NCI-H1048 (cell line): ENCODE measurements at places on chromosomes 6 and 20.

DNA sequence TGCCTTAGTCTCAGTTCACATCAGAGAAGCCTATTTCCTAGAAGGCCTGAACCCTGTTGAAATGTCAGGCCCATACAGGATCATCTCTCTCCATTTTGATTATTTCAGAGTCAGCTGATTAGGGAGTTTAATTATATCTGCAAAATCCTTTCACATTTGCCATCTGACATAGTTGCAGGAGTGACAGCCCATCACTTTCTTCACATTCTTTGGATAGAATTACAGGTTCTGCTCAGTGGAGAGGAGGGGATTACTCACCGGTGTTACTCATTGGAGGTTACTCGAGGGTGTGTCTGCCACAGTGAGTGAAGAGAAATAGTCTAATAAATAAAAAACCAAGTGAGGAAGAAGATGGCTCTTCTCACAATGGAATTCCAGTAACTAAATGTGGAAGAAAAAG is 216.8 kb downstream of the TMEM242 start:
- DNase-seq = no peak

GRCh38 chr6:129481706-129482105 is 228.3 kb downstream of the ARHGAP18 start:
- DNase-seq = no peak

DNA sequence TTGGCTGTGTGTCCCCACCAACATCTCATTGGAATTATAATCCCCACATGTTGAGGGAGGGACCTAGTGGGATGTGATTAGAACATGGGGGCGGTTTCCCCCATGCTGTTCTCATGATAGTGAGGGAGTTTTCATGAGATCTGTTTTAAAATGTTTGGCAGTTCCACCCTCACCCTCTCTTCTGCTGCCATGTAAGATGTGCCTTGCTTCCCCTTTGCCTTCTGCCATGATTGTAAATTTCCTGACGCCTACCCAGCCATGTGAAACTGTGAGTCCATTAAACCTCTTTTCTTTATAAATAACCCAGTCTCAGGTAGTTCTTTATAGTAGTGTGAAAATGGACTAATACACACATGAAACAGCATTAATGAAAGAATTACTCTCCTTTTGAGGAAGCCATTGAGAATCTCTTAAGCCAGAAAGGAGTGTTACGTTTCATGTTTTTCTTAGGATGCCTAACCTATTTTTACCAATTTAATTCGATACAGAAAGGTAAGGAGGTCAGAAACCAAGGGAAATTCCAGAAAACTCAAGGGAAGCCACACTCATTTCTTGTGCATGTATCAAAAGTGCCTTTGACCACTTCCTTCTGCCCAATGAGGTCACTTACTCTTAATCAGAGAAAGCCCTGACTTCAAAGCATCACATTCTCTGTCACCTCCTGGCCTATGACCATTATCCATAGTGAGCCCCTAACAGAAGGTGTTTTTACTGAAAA is 24.7 kb upstream of the HINT3 start:
- DNase-seq = no peak

GRCh38 chr20:16083639-16084280 is 489.5 kb downstream of the KIF16B start:
- no peak for DNase-seq

GRCh38 chr6:159325476-159325875 is 156.3 kb downstream of the FNDC1 start:
- DNase-seq = no peak

DNA sequence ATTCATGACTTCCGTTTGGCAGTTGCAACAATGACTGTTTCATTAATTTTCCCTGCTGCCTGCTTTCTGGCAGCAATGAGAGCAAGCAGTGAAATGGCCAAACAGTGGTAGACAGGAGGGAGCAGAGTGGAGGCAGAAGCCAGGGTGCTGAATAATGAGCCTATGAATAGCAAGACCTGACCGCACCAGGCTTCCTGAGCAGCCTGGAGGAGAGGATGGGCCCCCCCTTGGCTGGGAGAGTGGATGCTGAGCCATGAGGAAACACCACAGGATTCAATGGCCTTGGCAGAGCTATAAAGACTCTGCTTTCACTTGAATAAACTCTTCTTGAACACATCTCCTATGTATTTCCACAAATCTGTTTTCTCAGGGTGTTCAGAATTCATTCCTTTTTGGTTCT is 68.1 kb upstream of the SNRPB2 start:
- no peak for DNase-seq

DNA sequence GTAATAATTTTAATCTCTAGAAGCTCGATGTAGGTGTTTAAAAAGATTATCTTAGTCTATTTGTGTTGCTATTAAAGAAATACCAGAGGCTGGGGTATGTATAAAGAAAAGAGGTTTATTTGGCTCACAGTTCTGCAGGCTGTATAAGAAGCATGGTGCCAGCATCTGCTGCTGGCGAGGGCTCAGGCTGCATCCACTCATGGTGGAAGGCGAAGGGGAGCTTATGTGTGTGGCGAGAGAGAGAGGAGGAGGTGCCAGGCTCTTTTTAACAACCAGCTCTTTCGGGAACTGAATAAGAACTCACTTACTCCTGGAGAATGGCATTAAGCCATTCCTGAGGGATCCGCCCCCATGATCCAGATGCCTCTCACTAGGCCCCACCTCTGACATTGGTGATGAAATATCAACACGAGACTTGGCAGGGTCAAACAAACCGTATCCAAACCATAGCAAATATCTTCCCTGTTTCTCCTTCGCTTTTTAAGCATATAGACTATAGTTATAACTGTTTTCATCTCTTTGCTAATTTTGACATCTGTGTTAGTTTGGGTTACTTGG is 24.5 kb downstream of the CHMP4B start:
- DNase-seq = no peak

DNA sequence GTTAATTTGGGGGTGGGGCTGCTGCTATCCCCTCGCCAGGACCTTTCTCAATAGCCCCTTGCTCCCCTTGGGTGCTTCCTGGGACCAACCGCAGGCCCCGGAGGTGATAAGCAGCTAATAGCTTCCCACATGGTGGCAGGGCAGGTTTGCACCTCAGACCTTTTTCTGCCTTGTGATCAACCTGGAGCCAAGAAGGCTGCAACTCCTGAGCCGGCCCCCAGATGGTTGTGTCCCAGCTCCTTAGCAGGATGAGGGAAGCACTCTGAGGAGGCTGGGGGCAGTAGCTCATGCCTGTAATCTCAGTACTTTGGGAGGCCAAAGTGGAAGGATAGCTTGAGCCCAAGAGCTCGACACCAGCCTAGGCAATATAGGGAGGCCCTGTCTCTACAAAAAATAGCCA is 85.5 kb downstream of the BMP7 start:
- DNase-seq = no peak

DNA sequence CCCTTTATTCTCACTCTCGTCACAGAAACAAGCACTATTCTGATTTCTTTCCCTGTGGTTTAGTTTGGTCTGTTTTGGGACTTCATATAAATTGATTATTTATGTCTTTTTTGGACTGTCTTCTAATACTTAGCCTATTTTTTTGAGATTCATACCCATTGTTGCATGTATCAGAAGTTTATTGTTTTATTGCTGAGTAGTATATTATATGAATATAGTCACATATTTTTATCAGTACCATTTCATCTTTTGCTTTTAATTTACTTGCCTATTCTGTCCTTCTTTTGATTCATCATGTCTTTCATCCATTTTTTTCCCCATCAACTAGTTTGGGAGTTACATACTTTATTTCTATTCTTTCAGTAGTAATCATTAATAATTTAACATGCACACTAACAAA is 112.0 kb downstream of the ID4 start:
- no peak for DNase-seq

- DNase-seq = no peak
Measured at GRCh38 chr6:101083533-101084175, 202.5 kb upstream of the ASCC3 start.

- no peak for DNase-seq
Measured at GRCh38 chr20:25282034-25282781, 34.3 kb downstream of the PYGB start.

DNA sequence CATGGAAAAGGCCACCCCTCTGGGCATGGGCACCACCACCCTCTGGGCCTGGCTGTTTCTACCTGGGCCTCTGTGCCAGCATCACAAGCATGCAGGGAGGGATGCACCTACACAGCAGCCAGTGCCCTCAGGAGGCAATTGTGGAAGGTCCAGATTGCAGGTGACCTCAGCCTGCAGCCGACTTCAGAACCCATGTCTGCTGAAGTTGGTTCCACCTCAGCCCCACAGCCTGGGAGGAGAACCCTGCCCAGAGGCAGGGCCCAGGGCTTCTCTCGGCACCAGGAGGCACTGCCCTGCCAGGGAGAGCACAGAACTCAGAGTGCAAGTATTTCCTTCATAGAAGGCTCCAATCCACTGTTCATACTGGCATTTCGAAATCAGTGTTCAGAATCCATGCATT is 149.8 kb downstream of the TTLL2 start:
- DNase-seq = no peak

DNA sequence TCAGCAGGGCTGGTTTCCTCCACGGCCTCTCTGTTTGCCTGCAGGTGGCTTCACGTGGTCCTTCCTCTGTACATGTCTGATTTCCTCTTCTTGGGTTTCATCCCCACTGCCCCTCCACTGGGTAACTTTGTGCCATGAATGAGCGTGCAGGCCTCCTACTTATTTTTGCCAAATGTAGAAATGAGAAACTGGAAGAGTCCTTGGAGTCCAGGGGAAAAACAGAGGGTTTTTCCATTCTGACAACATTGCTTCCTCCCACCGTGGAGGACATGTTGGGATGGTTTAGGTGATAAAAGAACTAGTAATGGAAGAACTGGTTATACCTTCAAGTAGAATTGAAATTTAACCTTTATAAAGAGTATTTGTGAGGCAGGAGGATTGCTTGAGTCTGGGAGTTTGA is 699.5 kb downstream of the QKI start:
- no peak for DNase-seq

DNA sequence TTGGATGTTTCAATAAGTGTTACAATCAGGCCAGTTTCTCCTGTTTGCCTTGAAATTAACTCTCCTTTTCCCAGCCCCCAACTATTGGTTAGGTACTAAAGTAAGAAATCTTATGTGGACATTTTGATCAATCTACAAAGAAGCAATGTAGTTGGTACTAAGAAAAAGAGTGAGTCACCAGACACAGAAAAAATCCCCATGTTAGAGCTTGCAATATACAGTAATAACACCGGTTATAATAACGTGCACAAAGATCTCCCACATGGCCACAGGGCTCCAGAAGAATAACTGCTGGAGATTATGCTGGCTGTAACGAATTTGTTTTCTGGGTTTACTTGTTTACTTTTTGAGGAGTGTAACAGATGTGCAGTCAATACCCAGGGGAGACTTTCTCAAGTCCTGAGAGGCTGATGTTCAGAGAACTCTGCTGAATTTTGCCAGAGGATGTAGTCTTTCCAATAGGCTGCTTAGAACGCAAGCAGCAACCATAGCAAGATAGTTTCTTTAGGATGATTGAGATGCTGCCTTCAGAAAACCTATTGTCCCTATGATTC is 166.2 kb upstream of the SPACA1 start:
- DNase-seq = no peak

DNA sequence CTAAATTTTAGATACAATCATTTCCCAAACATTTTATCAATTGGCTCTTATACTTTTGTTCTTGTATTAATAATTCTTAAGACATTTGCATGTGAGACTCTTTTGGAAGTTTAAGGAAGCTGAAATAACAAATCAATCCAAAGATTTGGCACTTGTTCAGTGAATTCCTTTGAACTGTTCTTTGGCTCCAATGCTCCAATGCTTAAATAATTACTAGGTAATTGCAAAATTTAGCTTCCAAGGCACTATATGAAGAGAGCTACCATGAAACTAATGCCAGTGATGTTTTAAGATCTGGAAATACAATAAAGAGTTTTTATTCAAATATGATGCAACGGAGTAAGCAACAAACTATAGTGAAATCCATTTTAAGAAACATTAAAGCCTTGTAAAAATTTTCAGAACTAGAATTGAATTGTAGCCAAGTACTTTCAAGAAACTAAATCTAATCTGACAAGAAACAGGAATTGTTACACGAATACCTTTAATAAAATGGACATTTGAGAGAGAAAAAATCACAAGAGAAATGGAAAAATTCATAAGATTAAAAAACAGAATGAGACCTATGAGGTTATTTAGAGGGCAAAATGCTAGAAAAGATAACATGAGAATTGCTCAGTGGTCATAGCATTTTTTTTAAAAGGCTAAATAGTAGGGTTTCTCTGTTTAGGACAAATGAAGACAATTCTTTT is 43.6 kb upstream of the SMLR1 start:
- no peak for DNase-seq

DNA sequence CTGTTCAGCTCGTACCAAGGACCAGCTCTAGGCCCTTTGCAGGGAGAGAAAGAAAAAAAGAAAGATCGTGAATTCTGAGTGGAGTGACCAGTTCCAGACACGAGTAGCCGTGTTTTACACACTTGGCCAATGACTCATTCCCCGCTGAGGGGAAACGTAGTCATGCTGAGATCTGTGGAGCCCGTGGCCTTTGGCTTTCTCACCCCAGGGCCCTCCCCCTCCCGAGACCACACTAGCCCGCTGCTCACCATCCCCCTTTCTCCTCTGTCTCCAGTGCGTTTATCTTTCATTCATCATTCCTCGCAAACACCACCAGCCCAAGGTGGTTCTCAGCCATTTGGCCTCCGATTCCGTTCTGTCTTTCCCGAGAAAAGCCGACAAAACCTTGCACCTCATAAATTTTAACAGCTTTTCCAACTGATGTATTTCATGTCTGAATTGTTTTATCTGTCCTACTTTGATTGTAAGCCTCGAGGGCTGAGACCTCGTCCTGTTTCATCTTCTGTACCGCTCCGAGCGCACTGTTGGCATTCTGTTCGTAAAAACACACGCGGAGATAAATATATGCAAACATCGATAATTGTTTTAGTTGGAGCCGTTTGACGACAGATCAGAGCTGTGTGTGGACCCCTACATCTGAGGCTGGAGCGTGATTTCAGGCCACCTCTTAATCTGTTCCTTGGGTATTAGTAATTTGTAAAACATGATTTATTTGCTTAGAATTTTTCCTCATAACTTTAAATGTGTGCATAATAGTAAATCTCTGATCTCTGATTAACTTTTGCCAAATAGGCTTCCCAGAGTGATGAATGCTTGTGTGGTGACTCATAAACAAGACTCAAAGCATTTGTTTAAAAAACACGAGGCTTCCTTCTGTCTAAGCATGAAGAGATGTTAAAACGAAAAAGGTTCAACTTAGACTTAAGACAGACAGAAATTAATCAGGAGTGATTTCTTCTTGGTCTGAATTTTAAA is 336.6 kb downstream of the CDH4 start:
- DNase-seq = no peak
